K562 (cell line): ENCODE measurements at places on chromosomes 6 and 20. TPM values are rescaled to one million over a fixed set of nuclear protein-coding genes. Genes with fewer than 3 reads are reported as not detected.

GRCh38 chr6:37011656-37012378, 6.4 kb downstream of the FGD2 start:
- no peak for DNase-seq

DNA sequence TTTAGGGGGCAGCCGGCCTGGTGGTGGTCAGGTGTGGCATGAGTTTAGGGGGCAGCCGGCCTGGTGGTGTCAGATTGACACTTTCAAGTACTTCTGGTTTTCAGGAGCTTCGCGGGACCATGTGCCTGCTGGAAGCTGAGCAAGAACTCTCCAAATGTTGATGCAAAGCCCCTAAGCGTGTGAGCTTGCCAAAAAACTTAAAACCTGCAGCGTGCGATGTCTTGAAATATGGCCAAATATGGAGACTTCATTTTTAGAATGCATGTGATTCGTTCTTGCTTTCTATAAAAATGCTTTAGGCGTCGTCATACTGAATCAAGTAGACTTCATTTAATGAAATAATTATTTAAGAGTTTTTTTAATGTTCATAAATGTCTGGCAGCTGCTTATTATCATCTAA, 149.4 kb downstream of the SMOC2 start:
- no peak for DNase-seq

DNA sequence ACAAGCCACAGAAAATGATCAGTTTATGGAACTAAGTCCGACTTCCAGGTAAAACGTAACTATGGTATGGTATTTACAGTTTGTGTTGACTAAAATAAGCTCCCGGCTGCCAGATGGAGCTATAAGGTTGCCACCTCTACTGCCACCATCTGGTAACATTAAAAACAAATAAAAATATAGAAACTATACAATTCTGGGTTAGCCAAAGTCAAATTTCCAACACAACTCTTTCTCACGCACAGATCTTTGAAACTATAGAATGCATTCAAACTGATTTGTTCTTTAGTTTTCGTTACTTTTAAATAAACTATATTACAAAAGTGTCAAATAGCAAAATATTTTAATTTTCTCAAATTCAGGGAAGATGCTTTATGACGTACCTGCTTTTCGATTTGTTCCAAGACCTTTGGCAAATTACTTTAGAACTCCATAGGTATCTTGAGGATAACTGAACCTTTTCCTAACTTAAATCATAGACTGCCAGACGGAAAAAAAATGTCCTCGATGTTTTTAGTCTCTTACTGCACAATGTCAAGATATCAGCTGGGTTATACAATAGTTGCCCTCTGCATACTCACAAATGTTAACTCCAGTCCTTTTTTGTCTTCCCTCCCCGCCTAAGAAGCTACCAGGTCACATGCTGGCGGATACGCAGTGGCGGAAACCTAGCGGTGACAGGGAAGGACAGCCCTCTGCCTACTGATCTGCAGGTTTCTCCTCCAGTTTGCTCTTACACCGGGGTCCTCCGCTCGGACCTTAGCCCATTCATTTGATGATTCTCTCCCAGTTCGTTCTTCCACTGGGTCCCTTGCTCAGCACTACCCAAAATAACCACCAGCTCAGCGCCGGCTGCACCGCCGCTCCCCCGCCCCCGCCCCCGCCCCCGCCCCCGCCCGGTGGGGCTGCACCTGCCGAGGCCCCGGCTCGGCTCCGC, 888 bp downstream of the SLC17A5 start:
- DNase-seq, result peak; percentile 75

Gene OR12D3
- total RNA-seq, result not detected in 2 replicates

Gene ANKS1A
- 11.6 and 13.8 TPM in 2 replicates for total RNA-seq
